ENCODE measurements at places on chromosomes 1 and 21. TPM values are rescaled to one million over a fixed set of nuclear protein-coding genes. Genes with fewer than 3 reads are reported as not detected.

Gene PLEKHN1
- not detected for polyA plus RNA-seq

Gene DCDC2B
- 2.0 TPM for polyA plus RNA-seq

Gene LACTBL1
- not detected for polyA plus RNA-seq

Gene ACTN2
- polyA plus RNA-seq = 0.37 TPM

Gene FAM177B
- 0.22 TPM for polyA plus RNA-seq

Gene KIAA1614
- polyA plus RNA-seq = 6.5 TPM

Gene ERG
- polyA plus RNA-seq = 19.2 TPM

Gene NKAIN1
- 4.0 TPM for polyA plus RNA-seq

Gene TRIM17
- polyA plus RNA-seq = 5.6 TPM

Gene CLDN8
- polyA plus RNA-seq = 49.7 TPM

Gene LRIF1
- 8.7 TPM for polyA plus RNA-seq

Gene HLX
- polyA plus RNA-seq = 9.9 TPM

Gene PROK1
- polyA plus RNA-seq = 0.96 TPM

- DNase-seq = no peak
Observed at GRCh38 chr1:109978761-109979488, 5.6 kb upstream of the AHCYL1 start.

- no peak for DNase-seq
Observed at GRCh38 chr21:45963232-45963570, 18.4 kb upstream of the COL6A1 start.

DNA sequence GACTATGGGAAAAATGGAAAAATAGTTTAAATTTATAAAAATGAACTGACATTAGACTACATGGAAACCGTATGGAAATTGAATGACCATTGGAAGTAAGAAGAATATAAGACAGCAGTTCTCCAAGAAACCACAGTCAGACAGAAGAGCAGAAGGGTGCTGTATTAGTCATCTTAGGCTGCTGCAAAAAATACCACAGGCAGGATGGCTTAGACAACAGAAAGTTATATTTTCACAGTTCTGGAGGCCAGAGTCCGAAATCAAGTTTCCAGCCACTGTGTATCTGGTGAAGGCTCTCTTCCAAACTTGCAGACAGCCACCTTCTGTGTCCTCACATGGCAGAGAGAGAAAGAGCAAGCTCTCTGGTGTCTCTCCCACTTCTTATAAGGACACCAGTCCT is 175.2 kb downstream of the DSCAM start:
- no peak for DNase-seq

- DNase-seq = no peak
Observed at GRCh38 chr1:150521196-150521968, 5.8 kb downstream of the FALEC start.

GRCh38 chr1:186474208-186474607 is 13.3 kb upstream of the PDC start:
- no peak for DNase-seq

DNA sequence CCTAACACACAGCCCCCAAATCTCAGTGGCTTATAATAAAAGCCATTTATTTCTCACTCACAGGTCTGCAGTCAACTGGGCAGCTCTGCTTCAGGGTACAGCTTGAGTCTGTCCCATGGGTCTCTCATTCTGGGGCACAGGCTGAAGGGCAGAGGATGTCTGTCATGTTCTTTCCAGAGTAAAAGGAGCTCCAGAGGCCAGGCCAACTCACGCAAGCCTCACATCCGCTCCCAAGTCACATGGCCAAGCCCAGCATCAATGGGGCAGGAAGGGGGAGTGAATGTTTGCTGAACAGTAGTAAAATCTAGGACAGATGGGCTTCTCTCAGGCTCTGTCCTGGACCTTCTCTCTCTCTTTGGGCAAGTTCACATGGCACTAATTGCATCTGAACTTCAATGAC is 7.1 kb upstream of the SSBP3 start:
- DNase-seq = no peak

DNA sequence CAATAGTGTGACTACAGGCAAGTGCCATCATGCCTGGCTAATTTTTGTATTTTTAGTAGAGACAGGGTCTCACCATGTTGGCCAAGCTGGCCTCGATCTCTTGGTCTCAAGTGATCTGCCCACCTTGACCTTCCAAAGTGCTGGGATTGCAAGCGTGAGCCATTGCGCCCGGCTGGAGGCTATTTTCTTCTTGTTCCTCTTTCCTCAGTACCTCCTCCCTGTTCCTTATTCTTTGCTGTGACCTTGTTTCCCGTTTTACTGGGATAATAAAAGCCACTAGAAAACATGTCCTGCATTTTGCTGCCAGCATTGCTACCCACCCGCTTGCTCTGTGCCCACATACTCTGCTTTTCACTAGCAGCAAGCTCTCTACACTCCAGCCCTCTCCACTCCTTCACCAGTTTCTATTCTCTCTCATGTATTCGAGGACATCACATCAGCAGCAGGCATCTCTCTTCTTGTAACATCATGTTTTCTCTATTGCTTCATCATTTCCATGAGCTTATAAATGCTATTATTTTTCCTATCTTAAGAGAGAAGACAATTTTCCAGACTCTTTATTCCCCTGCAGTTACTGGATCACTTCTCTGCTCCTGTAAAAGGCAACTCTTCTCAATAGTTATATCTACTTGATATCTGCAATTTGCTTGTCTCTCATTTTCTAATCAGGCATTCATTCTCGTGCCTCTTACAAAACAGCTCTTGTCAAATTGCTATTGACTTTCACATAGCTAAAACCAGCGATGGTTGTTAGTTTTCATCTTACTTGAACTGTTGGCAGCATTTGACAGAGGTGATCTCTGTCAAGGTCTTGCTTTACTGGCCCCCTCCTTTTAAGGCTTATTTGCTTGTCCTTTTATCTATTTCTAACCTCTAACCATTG is 34.5 kb upstream of the C21orf91 start:
- DNase-seq = no peak

GRCh38 chr1:8790987-8791386 is 26.5 kb downstream of the RERE start:
- no peak for DNase-seq

GRCh38 chr1:192949783-192950182 is 109.4 kb downstream of the UCHL5 start:
- no peak for DNase-seq

GRCh38 chr1:26666855-26667254 is 29.0 kb upstream of the ARID1A start:
- DNase-seq = no peak

DNA sequence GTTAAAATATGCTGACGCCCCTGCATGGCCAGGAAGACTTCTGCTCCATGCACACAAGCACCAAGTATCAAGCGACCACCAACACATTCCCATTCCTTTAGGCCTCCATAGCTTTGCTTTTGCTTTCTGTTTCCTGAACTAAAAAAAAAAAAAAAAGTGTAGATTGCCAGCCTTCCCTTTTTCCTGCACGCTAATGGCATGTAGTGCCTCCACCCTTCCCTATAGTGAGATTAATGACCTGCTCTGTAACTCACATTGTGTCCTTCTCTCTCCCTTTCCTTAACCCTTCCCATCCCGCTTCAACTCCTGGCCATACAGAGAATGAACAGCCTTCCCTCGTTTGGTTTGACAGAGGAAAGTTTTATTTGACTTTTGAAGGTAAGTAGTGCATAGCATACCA is 57.1 kb upstream of the DYNLT5 start:
- DNase-seq = no peak

DNA sequence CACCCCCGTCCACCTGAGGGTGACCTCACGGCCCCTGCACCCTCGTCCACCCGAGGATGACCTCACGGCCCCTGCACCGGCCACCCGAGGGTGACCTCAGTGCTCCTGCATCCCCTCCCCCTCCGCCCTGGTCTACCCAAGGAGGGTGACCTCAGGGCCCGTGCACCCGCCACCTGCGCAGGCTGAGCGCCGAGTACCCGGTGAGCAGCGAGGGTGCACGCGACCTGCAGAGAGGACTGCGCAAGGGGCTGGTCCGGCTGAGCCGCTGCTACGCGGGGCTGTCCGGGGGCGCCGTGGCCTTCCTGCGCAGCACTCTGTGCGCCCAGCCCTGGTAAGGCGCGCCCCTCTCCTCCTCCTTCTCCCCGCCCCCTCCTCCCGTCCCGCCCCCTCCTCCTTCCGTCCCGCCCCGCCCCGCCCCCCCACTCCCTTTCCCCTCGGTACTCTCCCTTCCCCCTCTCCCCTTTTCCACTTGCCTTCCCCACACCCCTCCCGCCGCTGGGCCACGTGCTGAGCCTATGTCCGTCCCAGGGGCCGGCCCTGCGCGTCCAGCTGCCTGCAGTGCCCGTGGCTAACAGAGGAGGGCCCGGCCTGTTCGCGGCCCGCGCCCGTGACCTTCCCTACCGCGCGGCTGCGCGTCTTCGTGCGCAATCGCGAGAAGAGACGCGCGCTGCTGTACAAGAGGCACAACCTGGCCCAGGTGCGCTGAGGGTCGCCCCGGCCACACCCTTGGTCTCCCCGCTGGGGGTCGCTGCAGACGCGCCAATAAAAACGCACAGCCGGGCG is 28.4 kb downstream of the TRIM11 start:
- DNase-seq = peak; percentile 61
